D721Med (cell line): ENCODE measurements at places on chromosomes 13 and 19.

DNA sequence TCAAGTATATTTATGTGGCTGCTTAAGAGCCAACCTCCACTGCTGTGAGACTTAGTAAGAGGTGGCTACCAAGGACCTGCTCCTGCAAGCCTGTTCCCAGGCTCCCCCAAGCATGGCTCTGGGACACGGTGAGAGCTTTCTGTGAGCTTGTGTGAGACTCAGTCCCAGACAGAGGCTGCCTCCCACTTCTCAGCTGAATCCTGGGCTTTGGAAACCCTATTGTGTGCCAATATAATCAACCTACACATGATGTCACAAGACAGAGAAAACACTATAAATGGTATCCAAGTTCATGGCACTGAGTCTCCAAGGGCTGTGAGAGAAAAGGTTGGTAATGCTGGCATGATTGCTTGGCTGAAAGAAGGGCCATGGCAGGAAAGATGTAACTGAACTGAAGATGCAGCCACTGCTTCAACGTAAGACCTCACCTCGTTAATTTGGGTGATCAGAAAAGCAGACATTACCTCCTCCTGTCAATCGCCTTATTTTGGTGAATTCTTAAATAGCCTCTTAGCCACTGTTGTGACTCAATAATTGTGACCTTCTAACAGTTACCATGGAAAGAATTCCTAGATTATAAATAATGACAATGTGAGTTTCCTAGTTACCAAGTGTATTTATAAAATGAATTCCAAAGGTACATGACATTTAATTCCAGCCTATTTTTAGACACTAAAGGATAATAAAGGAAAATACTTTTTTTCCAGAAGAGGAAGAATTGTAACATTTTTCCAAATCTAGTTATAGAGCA is 332.0 kb downstream of the IRS2 start:
- no peak for DNase-seq

DNA sequence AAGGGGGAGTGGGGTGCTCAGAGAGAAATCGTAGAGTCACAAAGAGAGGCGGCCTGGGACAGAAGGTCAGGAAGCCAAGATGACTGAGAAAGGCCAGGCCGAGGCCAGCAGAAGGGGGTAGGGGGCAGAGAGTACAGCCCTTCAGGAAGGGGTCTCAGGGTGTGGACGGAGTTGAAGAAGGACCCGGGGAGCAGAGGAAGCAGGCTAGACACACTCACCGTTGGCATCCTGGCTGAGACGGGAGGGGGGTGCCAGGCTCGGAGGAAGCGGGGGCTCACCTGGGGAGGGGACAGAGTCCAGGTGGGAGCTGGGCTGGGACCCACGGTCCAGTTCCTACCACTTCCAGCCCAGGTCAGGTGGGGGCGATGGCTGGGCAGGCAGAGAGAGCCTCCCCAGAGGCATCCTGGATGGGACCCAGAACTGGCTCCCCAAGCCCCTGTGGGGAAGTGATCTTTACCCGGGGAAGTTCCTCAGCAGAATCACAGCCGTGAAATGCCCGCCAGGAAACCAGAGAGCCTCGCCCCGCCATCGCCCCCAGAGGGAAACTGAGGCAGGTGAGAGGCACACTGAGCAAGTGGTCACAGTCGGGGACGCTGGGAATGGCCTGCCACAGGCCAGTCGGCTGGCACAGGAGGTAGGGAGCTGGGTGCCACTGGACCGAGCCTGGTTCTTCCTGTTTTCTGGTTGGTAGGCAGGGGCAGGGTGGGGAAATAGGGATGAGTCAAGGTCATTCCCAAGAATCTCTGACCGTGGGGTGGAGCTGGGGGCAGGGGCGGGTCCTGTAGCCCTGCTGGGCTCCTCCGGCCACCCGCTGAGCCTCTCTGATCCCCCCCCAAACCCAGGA is 1.4 kb downstream of the MATK start:
- no peak for DNase-seq

- DNase-seq = no peak
Measured at GRCh38 chr13:25948910-25949309, 102.9 kb downstream of the SHISA2 start.

DNA sequence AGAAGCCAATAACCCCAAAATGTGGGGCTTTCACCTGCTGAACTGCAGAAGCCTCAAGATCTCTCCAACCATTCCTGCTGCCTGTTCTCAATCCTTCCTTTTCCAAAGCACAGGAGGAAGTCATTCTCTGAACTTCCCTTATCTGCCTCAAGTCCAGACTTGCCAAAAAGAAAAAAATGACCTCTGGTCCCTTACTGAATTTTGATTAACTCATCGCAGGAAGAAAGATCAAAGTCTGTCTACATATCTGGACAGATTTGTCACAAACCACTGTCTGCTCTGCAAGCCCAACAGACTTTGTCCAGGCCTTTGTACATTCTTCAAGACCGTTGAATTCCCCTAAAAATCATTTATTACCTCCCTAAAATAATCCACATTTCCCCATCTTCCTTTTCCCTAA is 126.5 kb upstream of the NBEA start:
- no peak for DNase-seq

- DNase-seq = no peak
Measured at GRCh38 chr13:76020421-76020955, 384.4 kb downstream of the LMO7 start.

GRCh38 chr13:43631106-43631505 is 155.7 kb downstream of the ENOX1 start:
- DNase-seq = no peak

DNA sequence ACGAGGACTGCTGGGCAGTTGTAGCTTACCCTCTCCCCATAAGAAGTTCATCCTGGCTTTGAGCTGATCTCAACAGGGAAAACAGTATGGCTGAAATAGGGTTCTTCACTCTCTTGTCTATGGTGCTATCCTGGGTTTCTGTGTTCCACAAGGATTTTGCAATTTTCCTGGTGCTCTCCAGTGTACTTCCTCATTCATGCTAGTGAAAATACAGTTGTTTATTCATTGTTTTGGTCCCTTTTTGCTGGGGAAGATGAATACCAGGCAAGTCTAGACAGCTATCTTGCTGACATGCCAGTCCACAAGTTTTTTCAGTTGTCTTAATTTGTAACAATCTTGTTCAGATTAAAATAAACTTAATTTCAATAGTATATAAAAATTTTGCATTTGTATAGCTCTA is 306.5 kb downstream of the DLEU7 start:
- DNase-seq = no peak

DNA sequence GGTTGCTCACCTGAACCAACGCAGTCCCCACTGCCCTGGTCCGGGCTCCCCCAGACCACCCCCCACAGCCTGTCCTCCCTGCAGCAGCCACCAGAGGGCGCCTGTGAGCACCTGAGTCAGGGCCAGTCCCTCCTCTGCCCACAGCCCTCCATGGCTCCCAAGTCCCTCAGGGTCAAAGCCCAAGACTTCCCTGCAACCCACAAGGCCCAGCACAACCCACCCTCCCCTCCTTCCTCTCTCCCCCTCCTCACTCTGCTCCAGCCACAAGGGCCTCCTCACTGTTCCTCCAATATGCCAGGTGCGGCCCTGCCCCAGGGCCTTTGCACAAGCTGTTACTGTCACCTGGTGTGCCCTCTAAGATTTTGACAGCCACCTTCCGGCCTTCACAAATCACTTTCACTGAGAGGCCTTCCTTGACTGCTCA is 10.9 kb downstream of the GNA15 start:
- no peak for DNase-seq

DNA sequence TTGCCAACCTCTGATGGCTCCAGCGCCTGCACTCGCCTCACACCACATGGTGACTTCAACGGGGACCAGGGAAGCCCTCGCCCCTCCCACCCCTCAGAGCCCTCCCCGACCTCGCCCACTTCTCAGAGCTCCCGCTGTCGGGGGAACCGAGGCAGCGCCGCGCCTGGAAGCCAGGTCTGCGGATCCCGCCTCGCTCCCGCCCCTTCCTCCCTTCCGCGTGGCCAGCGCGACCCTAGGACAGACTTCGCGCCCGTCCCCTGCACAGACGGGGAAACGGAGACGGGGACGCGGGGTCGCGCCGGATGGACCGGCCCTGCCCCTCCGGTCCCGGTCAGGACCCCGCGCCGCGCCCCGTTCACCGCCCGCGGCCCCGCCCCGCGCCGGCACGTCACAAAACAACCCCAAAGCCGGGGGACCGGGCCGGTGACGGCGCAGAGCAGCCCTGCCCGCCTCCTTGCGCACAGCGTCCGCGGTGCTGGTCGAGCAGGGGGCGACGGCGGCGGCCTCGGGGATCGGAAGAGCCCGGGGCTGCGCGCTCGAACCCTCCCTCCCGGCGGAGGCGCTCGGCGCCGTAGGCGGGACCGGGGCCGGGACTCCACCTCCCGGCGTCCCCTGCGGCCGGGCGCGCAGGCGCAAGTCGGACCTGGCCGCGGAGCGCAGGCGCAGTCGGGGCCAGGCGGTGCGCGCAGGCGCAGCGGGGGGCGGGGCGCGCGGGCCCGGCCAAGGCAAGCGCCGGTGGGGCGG is 379 bp upstream of the CDC34 start:
- DNase-seq = peak; percentile 88

- no peak for DNase-seq
Measured at GRCh38 chr13:36681894-36682624, 8.2 kb downstream of the SERTM1 start.

DNA sequence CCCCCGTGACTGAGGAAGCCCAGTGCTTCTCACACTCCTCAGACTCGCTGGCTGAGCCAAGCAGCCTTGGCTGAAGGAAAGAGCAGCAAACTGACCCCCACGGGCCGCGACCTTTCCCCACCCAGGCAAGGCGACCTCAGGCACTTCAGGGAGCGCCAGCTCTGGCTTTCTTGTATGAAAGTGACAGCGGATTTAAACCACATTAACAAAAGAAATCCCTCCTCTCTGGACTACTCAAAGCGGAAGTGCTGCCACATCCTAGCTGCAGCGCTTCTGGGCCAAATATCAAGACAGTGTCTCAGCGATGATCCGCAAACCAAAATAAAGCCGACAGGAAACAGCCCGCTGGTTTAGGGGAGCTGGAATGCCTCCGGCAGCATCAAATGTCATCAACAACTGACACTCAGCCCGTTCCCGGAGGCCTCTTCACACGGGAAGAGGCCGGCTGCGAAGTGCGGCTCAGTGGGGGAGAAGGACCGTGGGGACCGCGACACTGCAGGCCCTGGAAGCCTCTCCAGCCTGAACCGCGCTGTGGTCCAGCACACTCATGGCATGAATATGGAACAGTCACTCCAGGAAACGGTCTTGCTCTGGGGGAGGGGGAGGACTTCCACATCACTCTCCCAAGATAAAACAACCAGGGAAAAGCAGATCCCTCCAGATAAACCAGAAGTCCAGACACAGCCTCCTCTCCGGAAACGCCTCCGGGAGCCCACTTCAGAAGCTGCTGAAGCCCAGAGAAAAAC is 1.4 kb downstream of the RASA3 start:
- no peak for DNase-seq

DNA sequence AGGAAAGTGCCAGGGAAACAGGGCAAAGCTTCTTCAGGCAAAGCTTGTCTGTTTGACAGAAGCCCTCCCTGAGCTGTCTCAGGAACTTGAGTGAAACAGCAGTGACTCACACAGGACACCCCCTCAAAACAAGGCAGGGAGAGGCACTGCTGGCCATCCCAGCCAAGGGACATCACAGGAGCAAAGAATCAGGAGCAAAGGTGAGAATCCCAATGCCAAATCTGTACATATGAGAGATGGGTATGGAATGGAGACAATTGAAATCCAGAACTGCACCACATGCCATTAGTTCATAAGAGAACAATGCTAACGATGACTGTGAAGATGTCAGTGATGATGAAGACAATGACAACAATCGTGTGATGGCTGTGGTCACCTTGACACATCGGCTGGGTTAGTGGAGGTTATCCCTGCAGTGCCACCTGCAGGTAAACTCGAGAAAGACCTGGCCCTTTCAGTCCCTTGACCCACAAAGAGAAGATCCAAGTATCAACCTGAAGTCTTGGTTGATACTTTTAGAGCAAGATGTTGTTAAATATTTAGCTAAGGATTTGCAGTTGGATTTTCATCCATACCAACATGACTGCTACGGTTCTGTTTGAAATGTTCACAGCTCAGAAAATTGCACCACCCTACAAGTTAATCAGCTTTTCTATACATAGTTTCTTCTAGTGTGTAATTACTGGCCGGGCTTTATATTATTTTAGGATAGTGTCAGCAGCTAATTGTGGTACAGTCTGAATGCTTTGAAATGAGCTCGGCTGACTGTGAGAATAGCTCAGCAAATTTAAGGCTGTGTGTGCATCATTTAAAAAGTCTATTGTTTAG is 42.0 kb upstream of the IPO5 start:
- no peak for DNase-seq

DNA sequence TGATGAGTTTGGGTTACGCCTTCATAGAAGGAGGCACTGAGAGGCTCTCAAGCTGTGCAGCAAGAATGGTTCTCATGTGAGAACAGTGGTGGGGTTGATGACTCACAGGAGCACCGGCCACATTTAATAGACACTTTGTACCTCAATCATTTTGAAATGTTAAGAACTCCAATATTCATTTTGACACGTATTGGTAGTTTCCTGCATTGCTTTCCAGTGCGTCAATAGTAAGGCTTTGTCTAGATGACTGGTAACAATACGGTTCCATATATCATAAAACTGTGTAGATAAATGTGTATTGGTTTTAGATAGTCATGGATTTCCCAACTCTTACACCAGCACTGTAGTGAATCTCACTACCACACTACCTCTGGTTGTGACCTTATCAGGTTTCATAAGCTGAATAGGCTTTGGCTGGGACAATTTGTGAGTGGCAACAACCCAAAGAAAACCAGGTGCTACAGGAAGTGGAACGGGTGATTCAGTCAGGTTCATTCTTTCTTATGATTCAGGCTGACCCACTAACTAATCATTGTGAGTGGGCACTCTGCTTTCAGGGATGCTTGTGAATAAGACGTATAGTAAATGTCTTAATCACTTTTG is 362.6 kb downstream of the KLF5 start:
- DNase-seq = no peak

GRCh38 chr19:1813192-1814182 is 1.4 kb upstream of the ATP8B3 start:
- no peak for DNase-seq

- DNase-seq = no peak
Measured at GRCh38 chr13:44040070-44040817, 160.5 kb downstream of the LACC1 start.

- no peak for DNase-seq
Measured at GRCh38 chr13:37460166-37460565, 138.4 kb downstream of the POSTN start.

- DNase-seq = no peak
Measured at GRCh38 chr19:47095476-47096099, 18.0 kb downstream of the ZC3H4 start.

DNA sequence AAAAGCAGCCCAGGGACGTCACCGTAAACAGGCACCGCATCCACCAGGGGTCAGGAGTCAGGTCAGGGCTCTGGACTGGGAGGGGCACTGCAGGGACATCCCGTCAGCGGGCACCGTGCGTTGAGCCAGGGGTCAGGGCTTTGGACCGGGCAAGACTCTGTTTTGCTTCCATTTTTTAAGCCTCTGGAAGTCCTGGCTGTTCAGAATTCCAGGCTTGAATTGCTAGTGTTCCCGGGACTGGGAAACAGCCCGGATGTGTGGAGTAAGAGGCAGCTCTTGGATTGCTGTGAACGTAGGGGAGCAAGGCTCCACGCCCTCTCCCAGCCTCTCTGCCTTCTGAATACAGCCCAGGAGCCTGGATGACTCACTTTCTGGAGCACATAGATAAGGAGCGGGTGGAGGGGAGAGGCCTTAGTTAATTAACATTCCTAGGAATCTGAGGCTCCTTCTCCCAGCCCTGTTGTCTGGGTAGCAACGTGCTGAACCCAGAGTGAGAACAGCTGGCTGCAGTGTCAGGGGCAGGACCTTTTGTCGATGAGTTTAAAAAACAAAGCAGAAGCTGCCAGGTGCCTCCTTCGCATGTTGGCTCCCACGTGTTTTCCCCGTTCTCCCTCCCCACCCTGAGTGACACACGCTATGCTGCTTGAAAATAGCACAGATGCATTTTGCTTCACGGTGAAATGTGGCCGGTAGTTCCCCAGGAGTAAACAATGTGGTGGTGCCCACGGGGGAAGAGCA is 21.9 kb downstream of the ATP11A start:
- DNase-seq = no peak
